ENCODE measurements at places on chromosomes 1 and 21. TPM values are rescaled to one million over a fixed set of nuclear protein-coding genes. Genes with fewer than 3 reads are reported as not detected.

The ANKRD65 gene
- 1.9 TPM for total RNA-seq

DNA sequence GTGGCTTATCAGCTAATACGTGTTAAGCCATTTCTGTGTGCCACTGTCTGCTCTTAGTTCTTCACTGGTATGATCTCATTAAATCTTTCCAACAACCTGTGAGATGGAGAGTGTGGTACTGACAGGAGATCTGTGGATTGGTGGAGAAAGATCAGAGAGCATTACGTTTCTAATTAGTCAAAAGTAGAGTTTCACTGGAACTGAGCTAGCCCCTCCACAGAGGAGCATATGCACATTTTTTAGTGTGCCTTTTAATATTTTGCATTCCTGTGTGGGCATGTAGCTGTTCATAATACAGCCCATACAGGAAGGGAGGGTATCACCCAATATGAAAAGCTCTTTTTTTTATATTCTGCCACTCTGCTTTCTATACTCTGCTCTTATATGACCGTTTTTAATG, 31.6 kb downstream of the UTS2 start:
- no peak for DNase-seq

- no peak for DNase-seq
Observed at GRCh38 chr21:41616031-41616591, 108.2 kb upstream of the TMPRSS2 start.

GRCh38 chr1:50080904-50081586, 27.7 kb upstream of the ELAVL4 start:
- peak; percentile 27 for DNase-seq

DNA sequence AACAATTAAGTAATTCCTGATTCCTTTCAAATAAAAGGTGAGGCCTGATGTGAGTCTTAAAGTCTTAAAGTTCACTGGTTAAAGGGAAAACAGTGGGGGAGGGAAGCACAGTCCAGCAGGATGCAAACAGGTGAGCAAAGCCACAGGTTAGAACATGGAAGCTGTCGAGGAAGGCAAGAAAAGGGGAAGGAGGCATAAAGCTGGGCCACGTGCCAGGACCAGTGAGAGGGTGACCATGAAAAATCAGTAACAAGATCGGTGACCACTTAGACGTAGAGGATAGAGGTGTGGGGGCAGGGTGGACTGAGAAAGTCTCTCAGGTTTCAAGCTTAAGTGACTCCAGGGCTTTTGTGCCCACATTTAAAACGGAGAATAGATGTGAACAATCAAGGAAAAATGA, 231.3 kb downstream of the SETD4 start:
- DNase-seq = no peak

DNA sequence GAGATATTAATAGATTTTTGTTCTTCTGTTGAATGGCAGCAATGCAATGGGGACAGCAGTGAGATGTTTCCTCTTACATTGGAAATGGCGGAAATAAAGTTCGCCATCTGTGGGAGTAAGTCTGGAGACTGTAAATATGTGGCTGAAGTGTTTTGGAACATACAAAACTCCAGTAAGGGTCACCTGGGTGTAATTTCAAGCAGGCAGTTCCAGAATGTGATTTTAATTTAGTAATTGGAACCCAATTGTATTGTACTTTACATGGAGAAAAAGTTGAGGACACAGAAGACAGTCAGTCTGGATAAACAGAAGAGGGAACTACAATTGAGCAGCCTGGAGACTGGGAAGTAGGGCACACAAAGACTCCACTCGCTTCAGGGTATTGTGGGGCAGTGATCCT, 108.6 kb downstream of the NTMT2 start:
- no peak for DNase-seq

The KPRP gene
- total RNA-seq = not detected

- DNase-seq = no peak
Observed at GRCh38 chr1:231049121-231049979, 9.3 kb upstream of the FAM89A start.

DNA sequence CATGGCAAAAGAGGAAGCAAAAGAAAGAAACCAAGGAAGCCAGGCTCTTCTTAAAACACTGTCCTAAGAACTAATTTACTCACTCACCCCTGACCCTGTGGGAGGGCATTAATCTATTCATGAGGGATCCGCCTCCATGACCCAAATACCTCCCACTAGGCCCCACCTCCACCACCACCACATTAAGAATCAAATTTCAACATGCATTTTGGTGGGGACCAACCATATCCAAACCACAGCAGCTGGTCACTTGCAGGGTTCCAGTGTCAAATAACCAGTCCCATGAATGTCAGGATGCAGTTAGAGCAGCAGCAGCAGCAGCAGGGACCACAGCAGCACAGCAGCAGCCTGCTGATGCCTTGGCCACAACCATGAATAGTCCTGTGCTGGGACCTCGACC, 83.8 kb downstream of the ZC3H11B start:
- DNase-seq = peak; percentile 31

The RGS4 gene
- 0.41 TPM for total RNA-seq

- DNase-seq = peak; percentile 46
Observed at GRCh38 chr21:37700641-37701202, 215.5 kb downstream of the KCNJ6 start.

The ATP5PB gene
- total RNA-seq = 253 TPM

GRCh38 chr1:157842939-157843338, 1.3 kb upstream of the CD5L start:
- DNase-seq = no peak

DNA sequence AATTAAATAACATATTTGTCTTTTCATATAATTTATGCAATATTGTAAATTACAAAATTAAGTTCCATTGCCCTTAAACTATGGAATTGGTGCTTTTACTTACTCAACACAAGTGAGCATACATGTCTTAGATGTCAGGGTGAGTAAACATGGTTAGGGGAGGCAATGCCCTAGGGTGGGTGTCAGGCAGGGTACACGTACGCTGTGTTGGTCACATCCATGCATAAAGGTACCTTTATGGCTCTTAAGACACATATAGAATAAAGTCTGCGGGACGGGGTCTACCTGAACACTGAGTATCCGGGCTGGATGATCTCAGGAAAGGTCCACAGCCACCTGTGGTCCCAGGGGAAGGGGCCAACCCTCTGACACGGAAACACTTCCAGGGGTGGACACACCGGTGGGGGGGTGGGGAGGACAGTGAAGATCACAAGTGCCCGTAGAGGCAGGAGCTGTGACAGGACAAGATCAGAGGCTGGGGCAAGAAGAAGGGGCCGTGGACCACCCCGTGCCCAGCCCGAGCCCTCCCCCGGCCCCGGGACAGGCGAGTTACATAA, 720 bp downstream of the LIN9 start:
- DNase-seq = no peak

The RGS8 gene
- 0.07 TPM for total RNA-seq

GRCh38 chr1:74512170-74512915, at the start of gene LRRC53:
LRRC53 (minus strand) TSS chr1:74512611; CDS start chr1:74483349, 29,262 bp downstream.
- DNase-seq = no peak

The GUK1 gene
- total RNA-seq = 111 TPM

- DNase-seq = no peak
Observed at GRCh38 chr1:86504137-86504479, 35.4 kb downstream of the CLCA1 start.

- no peak for DNase-seq
Observed at GRCh38 chr1:224767676-224768075, 151.6 kb downstream of the CNIH3 start.

The CADM3 gene
- 5.5 TPM for total RNA-seq

The DCST2 gene
- total RNA-seq = 0.83 TPM

The OR6P1 gene
- not detected for total RNA-seq

The SIM2 gene
- 0.11 TPM for total RNA-seq

All from WTC11 (cell line).